Urothelium cell line (cell line): ENCODE measurements at places on chromosomes 7 and 10.

DNA sequence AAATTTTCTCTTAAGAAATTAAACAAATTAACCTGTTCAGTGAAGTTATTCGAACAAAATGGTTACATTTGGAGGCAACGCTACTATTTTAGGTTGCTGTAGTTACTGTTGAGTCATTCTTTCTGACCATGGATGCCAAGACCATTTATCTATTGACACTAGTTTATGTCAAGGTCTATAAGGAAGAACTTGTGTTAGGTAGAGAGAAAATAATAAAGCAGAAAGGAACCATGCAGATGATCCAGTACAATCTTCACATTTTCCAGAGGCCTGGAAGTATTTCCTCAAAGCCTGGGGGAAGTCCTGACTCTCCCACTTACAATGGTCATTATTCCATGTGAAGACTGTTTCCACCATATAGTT lies 608.0 kb upstream of the GALNT17 start:
- DNase-seq = no peak

- DNase-seq = no peak
These were observed 49.4 kb downstream of the DNAJC1 start for GRCh38 chr10:21954132-21954531.

DNA sequence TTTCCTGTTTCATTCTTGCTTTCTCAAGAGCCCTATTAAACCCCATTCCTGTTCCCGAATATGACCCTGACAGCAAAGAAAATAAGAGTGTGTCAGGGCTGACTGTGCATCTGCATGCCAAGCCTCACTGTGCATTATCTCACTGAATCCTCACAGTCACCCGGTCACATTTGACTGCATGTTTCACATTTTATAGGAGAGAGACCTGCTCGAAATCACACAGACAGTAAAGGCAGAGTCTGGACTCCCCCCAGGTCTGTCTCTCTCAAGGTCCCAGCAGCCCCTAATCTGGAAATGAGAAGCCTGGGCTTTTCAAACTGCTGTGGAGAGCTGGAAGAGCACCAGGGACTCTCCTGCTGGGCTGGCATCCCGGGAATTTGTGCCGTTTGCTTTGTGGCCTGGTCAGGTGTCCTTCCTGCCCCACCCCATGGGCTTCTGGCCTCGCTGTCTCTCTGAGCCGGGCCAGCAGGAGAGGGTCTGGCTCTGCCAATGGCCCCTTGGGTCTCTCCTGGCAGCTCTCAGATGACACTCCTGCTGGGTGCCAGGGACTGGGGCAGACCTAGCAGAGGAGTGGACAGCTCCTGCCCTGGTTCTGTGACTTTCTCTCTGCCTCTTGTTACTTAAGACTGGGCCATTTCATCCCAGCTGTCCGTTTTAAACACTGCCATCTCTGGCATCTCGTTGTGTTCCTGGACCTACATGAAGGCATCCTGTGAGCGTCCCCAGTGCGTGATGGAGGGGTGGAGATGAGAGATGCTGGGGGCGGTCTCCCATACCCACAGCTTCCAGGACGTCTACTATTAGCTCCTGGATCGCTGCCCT lies 173.6 kb downstream of the ARHGAP12 start:
- DNase-seq = peak; percentile 58

DNA sequence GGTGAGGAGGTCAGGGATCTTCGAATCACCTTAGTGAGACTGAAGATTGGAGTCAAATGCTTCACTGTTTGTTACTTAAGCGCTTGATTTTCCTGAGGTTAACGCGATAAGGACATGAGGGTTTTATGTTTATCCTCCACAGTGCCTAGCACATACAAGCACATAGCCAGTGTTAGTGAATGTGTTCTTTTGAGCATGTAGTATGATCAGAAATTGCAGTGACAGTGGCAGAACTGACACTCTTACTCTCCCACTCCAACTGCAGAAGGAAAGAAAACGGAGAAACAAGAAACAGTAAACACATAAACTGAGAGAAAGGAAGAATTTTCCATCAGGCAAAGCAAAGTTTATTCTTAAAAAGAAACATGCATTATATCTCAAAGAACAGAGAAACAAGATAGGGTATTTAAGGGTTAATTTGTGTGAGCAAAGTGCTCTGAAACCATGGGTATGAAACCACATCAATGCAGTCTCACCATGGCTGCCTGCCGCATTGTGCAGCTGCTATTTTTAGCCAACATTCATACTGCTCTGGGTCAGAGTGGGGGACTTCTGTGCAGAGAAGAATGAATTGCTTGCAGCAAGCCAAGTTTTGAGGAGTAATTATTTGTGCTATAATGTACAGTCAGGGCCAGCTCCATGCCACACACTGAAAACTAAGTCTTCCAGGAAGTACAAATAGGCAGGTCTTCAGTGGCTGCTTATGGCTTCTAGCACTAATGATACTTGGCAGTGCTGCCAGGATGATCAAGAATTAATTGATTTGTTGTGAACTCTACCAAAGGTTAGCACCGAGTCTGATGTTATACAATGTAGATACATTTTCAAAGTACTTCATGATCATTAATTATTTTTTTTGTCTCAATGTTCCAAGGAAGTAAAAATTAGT lies 152.0 kb downstream of the MACC1 start:
- DNase-seq = peak; percentile 66

GRCh38 chr10:21336476-21337170 lies 188.9 kb downstream of the SKIDA1 start:
- DNase-seq = peak; percentile 84

DNA sequence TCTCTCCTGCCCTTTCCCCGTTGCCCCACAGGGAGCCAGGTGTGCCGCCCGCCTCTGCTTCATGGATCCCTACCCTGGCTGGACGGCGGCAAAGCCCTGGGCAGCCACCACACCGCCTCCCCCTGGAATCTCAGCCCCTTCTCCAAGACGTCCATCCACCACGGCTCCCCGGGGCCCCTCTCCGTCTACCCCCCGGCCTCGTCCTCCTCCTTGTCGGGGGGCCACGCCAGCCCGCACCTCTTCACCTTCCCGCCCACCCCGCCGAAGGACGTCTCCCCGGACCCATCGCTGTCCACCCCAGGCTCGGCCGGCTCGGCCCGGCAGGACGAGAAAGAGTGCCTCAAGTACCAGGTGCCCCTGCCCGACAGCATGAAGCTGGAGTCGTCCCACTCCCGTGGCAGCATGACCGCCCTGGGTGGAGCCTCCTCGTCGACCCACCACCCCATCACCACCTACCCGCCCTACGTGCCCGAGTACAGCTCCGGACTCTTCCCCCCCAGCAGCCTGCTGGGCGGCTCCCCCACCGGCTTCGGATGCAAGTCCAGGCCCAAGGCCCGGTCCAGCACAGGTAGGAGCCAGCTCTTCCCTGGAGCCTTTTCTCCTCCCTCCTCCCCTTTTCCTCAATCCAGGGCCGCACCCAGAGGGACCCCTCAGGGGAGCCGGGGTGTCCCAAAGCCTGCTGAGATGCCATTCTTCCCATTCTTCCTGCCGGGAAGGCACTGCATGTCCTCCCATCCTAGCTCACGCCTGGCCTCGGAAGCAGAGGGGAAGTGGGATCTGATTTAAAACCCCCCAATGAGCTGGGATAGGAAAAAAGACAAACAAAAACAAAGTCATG lies 4.0 kb downstream of the GATA3 start:
- no peak for DNase-seq

- DNase-seq = no peak
These were observed 1126.3 kb downstream of the SORCS1 start for GRCh38 chr10:106038246-106038645.

GRCh38 chr7:1193593-1194424 lies 33.8 kb upstream of the ZFAND2A start:
- peak; percentile 76 for DNase-seq

DNA sequence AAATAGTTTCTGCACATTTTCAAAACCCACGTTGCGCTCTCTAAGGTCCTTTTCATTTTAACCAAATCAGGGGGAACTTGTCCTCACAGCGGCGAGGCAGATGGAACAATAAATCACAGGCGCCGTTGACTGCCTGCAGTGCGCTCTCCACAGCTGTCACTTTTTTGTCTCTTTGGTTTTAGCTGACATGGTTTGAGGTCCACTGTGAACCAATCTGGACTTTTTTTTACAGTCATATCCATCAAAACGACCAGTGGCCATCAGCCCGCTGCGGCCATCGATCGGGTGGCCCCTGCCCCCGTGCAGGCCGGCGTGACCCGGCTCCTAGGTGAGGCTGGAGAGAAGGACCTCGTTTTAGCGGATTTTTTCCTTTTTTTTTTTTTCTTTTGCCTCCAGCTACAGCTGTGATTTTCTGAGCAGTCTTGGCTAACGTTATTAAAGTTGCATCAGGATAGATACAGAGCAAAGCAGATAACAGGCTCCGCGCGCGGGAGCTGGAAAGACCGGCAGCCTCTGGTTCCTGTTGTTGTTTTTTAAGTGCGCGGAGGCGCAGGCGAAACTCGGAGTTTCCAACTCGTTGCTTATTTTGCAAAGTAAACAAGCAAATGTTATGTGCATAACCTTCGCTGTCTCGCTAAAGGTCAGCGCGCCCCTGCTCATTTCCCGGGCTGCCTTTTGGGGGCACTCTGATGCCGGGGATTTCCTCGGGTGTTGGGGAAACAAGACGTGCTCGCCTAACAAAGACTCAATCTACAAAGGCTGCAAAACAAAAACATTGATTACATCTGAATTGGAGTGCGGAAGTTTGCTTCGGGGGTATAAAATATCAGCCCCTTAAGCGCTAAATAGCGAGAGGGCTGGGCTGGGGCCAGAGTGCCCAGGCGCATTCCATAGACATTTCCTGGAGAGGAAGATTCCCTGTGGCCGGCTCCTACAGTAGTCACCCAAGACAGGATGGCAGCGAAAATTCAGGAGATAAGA lies 414.8 kb upstream of the MKI67 start:
- peak; percentile 16 for DNase-seq

DNA sequence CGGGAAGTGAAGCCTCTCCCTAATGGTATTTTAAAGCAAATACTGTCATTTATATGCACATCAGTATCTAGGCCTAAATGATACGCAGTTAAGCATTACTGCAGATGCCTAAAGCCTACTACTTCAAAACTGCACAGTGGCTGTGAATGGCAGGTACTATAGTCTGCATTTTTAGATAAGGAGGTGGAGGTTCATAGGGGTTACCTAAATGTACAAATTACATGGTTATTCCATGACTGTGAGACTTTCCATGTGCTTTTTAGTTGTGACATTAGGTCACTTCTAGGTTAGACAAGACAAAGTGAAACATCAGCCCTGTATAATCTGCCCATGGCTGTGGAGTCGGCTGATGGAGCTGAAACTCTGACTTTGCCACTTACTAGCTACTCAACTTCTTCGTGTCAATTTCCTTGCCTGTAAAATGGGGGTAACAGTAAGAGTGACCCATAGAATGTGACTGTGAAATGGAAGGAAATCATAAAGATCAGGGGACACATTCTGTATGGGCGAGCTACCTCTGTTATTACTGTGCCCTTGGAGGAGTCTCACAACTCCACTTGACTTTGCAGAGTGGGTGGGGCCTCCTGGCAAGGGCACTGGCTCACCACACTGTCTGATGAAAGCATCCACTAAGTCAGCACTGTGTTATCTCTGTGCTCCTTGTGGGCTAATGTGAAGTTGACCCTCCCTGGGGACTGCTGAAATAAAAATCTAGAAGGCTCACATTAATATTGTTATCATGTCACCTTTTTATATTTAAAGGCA lies 239.4 kb downstream of the TNS3 start:
- no peak for DNase-seq

DNA sequence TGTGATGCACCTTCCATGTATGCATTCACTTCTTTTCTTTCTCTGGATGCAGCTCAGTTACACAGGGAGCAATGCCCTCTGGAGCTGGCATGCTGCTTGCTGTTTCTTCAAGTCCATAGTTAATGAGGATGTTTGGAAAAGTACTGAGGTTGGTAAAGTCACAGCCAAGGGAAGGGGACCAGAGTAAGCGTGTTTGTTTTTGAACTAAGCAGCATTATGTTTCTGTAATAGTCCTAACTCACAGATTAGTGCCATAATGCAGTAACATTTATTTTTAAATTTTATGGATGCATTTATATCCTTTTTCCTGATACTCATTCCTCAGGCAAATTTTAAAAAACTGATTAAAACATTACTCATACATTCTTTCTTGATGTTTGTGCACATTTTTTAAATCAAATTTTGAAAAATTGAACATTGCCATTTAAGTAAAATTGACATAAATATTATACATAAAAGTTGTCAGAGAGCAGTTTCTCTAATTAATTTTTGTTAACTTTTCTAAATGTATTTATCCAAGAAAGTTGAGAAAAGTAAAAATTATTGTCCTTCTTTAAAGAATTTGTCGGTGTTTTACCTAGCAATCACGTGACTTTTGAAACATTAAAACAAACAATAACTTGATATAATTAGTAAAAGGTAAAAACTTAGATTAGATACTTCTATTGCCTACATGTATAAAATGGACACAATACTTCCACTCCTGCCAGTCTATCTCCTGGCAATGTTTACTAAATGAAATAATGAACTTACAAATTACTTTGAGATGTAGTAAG lies 659.6 kb upstream of the ANKRD30A start:
- no peak for DNase-seq

GRCh38 chr10:103584216-103585010 lies 90.9 kb downstream of the NEURL1 start:
- no peak for DNase-seq

GRCh38 chr10:57008189-57008588 lies 647.1 kb upstream of the ZWINT start:
- DNase-seq = no peak

DNA sequence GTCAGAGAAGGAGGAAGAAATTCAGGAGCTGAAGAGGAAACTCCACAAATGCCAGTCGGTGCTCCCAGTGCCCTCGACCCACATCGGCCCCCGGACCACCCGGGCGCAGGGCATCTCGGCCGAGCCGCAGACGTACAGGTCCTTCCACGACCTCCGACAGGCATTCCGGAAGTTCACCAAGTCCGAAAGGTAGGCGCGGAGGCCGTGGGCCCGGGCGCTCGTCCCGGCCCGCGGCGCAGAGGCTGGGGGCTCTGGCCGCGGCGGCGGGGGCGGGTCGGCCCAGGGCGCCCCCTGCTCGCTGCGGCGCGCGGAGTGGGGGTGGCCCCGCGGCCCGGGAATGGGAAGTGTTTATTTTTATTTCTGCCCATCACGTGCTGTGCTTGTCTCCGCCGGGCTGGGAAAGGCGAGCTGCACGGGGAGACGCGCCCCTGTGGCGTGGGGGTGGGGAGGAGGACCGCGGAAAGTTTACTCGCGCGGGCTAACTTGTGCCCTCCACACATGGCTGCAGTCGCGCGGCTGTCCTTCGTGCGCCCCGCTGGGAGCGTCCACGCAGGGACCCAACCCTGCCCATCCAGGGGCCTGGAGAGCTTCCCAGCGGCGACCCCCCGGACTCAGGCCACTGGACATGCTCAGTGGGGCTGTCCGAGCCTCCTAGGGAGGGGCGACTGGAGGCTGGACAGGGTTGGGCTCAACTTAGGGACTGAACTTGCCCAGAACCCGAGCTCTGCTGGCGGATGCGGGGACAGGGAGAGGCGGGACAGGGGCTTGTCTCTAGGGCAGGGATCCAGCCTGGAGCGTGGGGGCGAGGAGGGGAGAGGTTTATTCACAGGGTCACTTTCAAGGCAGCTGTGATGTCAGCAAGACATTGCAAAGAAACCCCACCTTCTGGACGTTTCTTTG lies 82.6 kb upstream of the PRKG1 start:
- peak; percentile 62 for DNase-seq

- DNase-seq = peak; percentile 94
These were observed 174.8 kb downstream of the KIAA1217 start for GRCh38 chr10:24383681-24384106.
